T-helper 22 cell (primary cell): ENCODE measurements at places on chromosomes 5 and 9.

- no peak for DNase-seq
These were observed 102.9 kb downstream of the GHR start for GRCh38 chr5:42526179-42526578.

GRCh38 chr9:6471231-6471850 is 58.3 kb downstream of the UHRF2 start:
- no peak for DNase-seq

- no peak for DNase-seq
These were observed 13.1 kb upstream of the IGFBPL1 start for GRCh38 chr9:38437193-38437823.

GRCh38 chr9:102355982-102356381 is 617.5 kb upstream of the GRIN3A start:
- DNase-seq: no peak

DNA sequence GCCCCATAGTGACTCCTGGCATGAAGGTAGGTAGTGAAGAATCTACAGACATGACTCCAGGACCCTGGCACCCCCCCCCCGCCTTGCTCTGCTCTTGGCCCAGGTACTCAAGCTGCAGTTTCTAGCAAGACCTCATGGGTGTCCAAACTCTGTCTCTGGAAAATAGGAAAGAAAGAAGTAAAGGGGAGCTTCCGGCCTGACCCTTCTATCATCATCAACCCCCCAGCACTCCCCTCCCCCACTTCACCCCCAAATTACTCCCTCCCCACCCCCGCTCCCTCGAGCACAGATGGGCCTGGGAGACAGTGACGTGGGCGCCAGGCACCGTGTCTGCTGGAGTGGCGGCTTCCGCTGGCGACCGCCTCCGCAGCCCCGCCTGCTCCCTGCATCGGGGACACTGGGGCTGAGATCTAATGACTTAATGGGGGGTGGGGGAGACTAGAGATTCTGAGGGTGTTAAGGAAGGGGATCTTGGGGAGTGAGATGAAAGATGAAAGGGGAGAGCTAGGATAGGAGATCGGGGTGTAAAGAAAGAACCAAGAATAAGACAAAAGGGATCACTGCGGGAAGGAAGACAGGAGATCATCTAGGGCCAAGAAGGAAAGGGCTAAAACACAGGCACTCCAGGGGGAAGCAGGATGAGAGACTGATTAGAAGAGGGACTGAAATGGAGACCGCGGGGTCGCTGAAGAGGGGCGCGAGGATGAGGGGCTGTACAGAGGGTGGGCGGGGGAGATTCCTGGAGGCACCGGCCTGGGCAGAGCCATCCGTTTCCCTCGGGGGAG is 1.1 kb upstream of the DNAJB5 start:
- peak; percentile 41 for DNase-seq

GRCh38 chr5:10599862-10600284 is 36.0 kb downstream of the ANKRD33B start:
- no peak for DNase-seq

DNA sequence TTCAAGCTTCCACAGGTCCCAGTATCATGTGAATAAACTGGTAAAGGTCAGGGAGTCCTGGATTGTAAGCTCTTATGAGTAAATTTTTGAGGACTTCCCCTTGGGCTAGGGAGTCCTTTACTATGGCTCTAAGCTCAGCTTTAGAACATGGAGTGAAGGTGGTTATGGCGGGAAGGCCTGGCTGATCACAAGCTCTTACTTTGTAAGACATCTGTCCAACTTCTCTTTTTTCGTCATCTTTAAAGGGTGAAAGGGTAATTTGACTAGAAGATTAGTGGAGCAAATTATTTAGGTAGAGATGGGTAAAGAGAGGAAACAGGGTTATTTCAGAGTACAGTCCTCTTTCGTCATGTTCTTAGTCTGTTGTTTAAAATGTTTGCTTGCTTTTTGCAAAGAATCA is 155.4 kb downstream of the AOPEP start:
- DNase-seq: no peak

DNA sequence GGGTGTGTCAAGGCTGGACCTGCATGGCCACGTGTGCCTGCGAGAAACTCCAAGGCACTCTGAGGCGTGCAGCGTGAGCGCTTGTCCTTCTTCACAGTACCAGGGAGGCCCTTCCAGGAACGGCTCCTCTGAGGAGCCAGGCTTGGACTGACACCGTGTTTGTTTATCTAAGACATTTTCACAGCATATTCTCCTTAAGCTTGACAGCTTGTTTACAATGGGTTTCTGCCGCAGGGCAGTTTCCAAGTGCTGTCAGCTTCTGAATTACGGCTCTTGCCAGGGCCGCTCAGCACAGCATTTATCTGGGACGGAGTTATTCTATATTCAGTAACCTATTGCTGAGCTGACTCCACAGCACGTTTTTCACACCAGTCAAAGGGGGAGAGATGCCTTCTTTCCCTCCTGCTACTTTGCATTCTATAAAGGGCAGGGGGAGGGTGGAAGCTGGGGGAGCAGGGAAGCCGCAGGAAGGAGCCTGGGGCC is 98.4 kb downstream of the LMNB1 start:
- DNase-seq: no peak

DNA sequence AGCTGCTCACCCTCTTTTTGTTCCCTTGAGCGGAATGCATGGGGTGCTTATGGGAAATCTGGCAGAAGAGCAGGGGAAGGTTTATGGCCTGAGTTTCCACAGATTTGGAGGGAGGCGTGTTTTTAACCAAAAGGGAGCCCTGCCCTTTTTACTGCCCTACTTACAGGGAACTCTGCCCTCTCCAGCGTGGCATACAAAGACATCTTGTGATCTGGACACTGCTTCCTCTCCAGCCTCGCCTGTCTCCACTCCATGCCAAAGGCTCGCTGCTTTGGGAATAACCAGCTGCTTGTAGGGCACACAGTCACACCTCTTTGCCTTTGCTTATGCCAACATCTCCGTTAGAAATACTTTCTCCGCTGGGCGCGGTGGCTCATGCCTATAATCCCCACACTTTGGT is 314.2 kb downstream of the ARHGAP26 start:
- no peak for DNase-seq

- DNase-seq: no peak
These were observed 459.8 kb downstream of the CCDC171 start for GRCh38 chr9:16012621-16013020.

DNA sequence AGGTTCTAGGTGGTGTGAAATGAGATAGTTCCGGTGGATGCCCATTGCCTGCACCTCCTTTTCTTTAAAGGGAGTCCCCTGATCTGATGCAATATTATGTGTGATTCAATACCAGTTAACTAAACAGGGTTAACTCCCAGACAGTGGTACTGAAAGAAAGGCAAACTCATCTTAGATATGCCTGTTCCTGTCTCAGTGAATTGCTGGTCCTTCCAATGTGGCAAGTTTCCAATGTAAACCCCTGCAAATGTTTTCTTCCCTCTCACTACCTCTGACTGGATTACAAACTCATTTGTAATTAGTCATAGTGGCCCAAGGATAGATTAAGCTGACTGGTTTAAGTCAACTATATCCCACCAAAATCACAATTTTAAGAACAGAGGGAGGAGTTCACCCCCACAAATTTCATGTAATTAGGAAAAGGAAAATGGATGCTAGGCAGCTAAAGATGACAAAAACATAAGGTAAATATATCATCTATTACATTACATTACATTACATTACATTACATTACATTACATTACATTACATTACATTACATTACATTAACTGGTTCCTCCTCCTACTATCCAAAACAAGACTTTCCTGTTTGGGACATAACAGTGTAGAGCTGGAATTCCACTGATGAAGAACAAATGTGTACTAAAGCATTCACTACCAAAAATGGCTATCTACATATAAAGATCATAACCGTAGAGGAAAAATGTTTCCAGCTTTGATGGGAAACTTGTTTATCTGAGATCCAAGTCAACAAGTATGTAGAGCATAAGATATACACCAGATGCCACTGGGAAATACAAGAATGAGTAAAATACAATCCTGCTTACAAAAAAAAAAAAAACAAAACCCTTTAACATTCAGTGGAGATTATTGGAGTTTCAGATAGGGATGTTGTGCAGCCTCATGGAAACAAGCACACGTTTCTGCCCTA is 121.5 kb upstream of the SNX2 start:
- no peak for DNase-seq

DNA sequence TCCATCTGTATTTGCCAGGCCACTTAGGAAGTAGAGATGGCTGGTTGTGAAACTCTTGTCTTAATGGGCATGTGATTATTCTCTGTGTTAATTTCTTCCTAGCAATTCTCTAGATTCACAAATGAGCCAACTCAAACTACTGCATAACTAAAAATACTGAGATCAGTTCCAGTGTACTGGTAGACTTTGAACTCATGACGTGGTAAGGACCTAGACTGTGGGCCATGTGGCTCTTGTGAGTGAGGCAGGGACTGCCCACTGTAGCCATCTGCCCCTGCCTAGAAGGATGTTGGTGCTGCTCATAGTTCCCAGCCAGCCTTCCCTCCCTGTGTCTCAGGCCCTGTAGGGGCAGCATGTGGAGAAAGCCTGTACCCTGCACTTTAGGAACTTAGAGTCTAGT is 47.4 kb downstream of the CYSTM1 start:
- DNase-seq: no peak

GRCh38 chr5:95836544-95836943 is 14.0 kb upstream of the GLRX start:
- no peak for DNase-seq

- DNase-seq: no peak
These were observed 270.3 kb upstream of the EFNA5 start for GRCh38 chr5:107941036-107941435.

DNA sequence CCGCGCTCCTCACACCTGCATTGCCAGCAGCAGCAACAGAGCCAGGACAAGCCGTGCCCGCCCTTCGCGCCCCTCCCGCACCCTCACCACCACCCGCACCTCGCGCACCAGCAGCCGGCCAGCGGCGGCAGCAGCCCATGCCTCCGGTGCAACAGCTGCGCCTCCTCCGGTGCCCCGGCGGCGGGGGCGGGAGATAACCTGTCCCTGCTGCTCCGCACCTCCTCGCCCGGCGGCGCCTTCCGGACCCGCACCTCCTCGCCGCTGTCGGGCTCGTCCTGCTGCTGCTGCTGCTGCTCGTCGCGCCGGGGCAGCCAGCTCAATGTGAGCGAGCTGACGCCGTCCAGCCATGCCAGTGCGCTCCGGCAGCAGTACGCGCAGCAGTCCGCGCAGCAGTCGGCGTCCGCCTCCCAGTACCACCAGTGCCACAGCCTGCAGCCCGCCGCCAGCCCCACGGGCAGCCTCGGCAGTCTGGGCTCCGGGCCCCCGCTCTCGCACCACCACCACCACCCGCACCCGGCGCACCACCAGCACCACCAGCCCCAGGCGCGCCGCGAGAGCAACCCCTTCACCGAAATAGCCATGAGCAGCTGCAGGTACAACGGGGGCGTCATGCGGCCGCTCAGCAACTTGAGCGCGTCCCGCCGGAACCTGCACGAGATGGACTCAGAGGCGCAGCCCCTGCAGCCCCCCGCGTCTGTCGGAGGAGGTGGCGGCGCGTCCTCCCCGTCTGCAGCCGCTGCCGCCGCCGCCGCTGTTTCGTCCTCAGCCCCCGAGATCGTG is 517 bp downstream of the KCNN2 start:
- DNase-seq: no peak

- DNase-seq: peak; percentile 19
These were observed 77.1 kb downstream of the SUSD1 start for GRCh38 chr9:112097712-112098688.

- DNase-seq: no peak
These were observed 227.9 kb upstream of the TARS1 start for GRCh38 chr5:33212900-33213299.

GRCh38 chr5:122493091-122494021 is 181.3 kb downstream of the SNCAIP start:
- no peak for DNase-seq

- no peak for DNase-seq
These were observed 194.8 kb downstream of the PDZD2 start for GRCh38 chr5:31833710-31834109.

DNA sequence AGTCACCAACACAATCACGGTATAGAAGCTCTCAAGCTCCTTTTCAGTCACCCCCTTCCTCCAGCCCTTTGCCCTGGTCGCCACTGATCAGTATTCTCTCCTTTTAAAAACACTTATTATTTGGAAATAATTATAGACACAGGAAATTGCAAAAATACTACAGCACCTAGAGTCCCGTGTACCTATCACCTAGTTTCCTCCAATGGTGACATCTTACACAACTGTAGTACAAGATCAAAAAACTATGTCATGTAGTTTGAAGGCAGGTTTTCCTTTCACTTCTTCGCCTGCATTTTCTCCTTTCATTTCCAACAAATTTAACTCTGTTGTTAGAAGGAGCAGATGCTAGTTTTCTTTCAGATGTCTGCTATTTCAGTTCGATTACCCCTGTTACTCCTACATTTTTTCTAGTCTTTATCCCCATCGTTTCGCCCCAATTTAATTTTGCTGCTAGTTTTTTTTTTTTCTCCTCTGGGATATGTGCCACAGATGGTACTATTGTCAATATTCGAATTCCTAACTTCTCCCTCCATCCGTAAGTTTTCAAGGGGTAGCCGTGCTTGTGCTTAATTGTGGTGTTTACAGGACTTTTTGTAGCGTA is 612 bp upstream of the ATG10 start:
- no peak for DNase-seq

DNA sequence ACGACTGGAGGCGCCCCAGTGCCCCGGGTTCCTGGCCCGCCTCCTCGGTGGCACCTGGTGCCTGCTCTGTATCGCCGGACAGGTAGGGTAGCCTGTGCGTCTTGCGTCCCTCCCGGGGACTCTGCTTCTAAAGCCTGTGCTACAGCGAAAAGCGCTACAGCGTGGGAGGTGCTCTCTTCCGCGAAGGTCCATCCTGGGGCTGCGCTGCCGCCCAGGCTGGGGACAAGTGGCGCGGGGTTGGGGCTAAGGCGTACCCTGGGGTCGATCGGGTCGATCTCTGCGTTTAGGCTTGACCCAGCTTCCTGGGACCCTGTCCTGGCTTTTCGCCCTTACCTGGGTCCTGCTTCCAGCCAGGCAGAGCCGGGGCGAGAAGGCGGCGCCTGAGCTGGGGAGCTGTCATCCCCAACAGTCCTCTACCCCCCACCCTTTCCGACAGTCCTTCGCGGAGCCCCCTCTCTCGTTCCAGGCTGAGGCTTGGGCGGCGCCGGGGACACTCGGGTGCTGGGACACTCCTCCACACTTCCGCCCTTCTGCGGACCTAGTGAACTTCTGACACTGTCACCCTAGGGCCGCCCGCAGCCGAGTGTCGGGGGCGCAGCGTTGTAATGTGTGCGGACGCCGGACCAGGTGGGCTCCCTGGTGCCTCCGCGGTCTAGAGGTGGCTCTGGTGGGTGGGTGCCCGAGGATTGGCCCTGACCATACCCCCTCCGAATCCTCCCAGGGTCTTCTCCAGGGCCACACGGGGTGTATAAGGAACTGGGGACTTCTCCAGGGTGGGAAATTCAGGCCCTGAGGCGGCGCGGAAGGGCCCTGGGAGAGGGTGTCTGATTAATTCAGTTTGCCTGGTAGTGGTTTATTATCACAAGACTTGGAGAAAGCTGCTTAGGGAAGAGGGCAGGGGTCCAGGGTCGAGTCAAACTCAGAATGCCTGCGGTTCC is 328.2 kb downstream of the SH3GL2 start:
- no peak for DNase-seq

- no peak for DNase-seq
These were observed 8.2 kb upstream of the RALGDS start for GRCh38 chr9:133129001-133129795.

GRCh38 chr9:35027860-35028259 is 38.3 kb downstream of the DNAJB5 start:
- DNase-seq: no peak

- DNase-seq: no peak
These were observed 177.6 kb downstream of the RFX3 start for GRCh38 chr9:3348169-3348568.

- DNase-seq: no peak
These were observed 51.4 kb upstream of the EPB41L4B start for GRCh38 chr9:109372246-109372645.

- no peak for DNase-seq
These were observed 50.1 kb upstream of the ADRB2 start for GRCh38 chr5:148776261-148776660.
